ENCODE measurements at places on chromosomes 5 and 9. TPM values are rescaled to one million over a fixed set of nuclear protein-coding genes. Genes with fewer than 3 reads are reported as not detected.

SUSD3 gene
- total RNA-seq: 0.71 TPM

SFXN1 gene
- 97.7 TPM for total RNA-seq

CFAP157 gene
- not detected for total RNA-seq

TSSK1B gene
- total RNA-seq: not detected

IFNA21 gene
- total RNA-seq: not detected

TNFSF15 gene
- total RNA-seq: 0.40 TPM

CARD6 gene
- 3.8 TPM for total RNA-seq

FAM53C gene
- total RNA-seq: 22.2 TPM

RMRP gene
- total RNA-seq: 13.4 TPM

LMNB1 gene
- total RNA-seq: 68.8 TPM

PCDH12 gene
- total RNA-seq: not detected

ZBED3 gene
- 3.6 TPM for total RNA-seq

MELK gene
- 75.9 TPM for total RNA-seq

ARL10 gene
- 0.09 TPM for total RNA-seq

CHSY3 gene
- total RNA-seq: 0.13 TPM

RFX3 gene
- total RNA-seq: 1.2 TPM

CKMT2 gene
- total RNA-seq: not detected

GABRG2 gene
- not detected for total RNA-seq

MLANA gene
- total RNA-seq: not detected

CCL28 gene
- total RNA-seq: not detected

PCDHGC3 gene
- total RNA-seq: 7.0 TPM

TTC39B gene
- total RNA-seq: 0.85 TPM

ZNF366 gene
- total RNA-seq: not detected

SMC2 gene
- total RNA-seq: 28.6 TPM

SLC23A1 gene
- total RNA-seq: 1.3 TPM

MZB1 gene
- not detected for total RNA-seq

MOB3B gene
- total RNA-seq: 7.0 TPM

NFIB gene
- total RNA-seq: 10.1 TPM

ANKRD18B gene
- total RNA-seq: 3.2 TPM

PLCXD3 gene
- 0.33 TPM for total RNA-seq

GOLM1 gene
- 118 TPM for total RNA-seq

SLC46A2 gene
- not detected for total RNA-seq

DMGDH gene
- not detected for total RNA-seq

PSMD5 gene
- total RNA-seq: 30.0 TPM

TLE1 gene
- 87.5 TPM for total RNA-seq

DOK3 gene
- total RNA-seq: 3.0 TPM

MED27 gene
- total RNA-seq: 32.5 TPM

GRIA1 gene
- not detected for total RNA-seq

PFN3 gene
- total RNA-seq: not detected

PDCD1LG2 gene
- total RNA-seq: 0.24 TPM

PCDHB15 gene
- 0.10 TPM for total RNA-seq

CDH12 gene
- total RNA-seq: not detected

EDIL3 gene
- 0.25 TPM for total RNA-seq

ENTPD2 gene
- total RNA-seq: 0.91 TPM

MARCHF6 gene
- 69.1 TPM for total RNA-seq

IL13 gene
- not detected for total RNA-seq

MARCHF11 gene
- not detected for total RNA-seq

LTC4S gene
- total RNA-seq: not detected

FGF18 gene
- 0.60 TPM for total RNA-seq

SLC24A2 gene
- total RNA-seq: not detected

HTR1A gene
- not detected for total RNA-seq

F2RL2 gene
- total RNA-seq: 5.5 TPM

TLX3 gene
- not detected for total RNA-seq
